ELR (cell line): ENCODE measurements at places on chromosomes 7 and 10.

GRCh38 chr10:14953424-14954000, 384 bp downstream of the DCLRE1C start:
- peak; percentile 79 for DNase-seq

DNA sequence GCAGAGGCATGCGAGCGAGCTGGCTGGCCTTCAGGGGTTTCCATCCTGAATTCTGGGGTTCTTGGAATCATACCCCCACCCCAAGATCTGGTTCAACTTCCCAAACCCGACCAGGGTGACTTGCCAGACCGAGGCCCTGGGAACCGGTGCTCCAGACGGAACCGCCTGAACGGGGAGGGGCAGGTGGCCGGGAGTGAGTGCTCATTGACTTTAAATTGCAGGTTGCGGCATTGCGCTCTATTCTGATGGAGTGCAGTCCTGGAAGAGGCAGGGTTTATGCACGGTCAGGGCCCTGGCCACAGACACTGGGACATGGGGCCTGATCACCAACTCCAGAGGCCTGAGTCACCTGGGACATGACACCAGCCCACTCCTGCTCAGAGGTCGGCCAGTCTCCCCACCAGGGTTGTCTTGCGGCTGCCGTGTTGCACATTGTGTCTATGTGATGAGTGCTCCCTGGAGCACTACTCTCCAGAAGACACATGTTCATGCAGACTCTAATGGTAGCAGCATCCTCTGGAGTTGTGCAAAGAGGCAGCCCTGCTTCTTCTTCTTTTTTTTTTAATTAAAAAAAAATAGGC, 5.8 kb upstream of the DDIT4 start:
- DNase-seq = no peak

- DNase-seq = no peak
Observed at GRCh38 chr7:151897951-151898686, 21.2 kb upstream of the PRKAG2 start.

- DNase-seq = no peak
Observed at GRCh38 chr7:80466636-80467035, 45.2 kb downstream of the GNAT3 start.

GRCh38 chr7:66255534-66256100, 50.5 kb downstream of the TPST1 start:
- DNase-seq = peak; percentile 73

GRCh38 chr7:141369422-141369821, 181.8 kb upstream of the AGK start:
- no peak for DNase-seq

- no peak for DNase-seq
Observed at GRCh38 chr10:31100662-31101061, 69.0 kb upstream of the ZNF438 start.
